ENCODE measurements at places on chromosomes 5 and 9.

DNA sequence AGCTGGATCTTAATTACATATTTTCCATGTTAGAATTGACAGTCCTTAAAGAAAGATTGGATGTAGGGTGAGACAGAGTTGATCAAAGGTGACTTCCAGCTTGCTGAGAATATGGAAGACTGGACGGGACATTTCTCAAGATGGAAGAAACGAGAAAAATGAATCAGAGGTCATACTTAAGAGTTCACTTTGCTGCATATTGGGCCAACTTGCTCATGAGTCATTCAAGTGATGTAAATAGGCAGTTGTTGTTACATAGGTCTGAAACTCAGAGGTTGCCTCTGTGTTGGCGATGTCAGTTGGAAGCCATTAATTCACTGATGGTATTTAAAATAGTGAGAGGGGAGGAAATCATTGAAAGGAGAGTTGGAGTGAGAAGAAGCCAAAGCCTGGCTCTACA is 132.8 kb downstream of the CD180 start:
- H3K4me3 ChIP-seq: no peak overlapping the region
- no peaks in the 10 kb centered on the region for H3K27me3 ChIP-seq
- H3K36me3 ChIP-seq: no peaks in the 10 kb centered on the region
- H3K4me1 ChIP-seq: peaks cover 4% of the 10 kb centered on the region

DNA sequence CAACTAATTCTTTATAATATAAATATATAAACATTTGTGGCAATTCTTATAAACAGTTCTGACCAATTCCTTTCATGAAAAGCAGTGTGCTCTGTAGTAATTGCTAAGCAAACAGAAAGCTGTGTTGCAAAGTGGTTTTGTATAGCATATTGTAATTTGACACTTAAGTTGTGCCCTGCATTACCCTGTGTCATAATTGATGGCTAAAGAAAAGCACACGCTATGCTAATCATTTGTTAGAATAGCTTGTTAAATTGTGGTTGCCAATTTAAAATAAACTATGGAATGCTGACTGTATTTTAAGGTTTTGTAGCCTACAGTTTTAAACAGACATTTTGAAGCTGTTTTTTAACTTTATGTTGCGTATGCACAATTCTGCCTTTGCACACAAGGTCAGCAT is 140.0 kb downstream of the PBX3 start:
- no peak for DNase-seq
- no peak overlapping the region for H3K4me3 ChIP-seq
- H3K4me1 ChIP-seq: peaks cover 7% of the 10 kb centered on the region
- H3K27me3 ChIP-seq: peaks cover 24% of the 10 kb centered on the region
- H3K27ac ChIP-seq: no peak overlapping the region
- H3K36me3 ChIP-seq: peaks cover 2% of the 10 kb centered on the region

- no peak overlapping the region for H3K27ac ChIP-seq
- H3K36me3 ChIP-seq: peaks cover 1% of the 10 kb centered on the region
- DNase-seq: no peak
- H3K4me1 ChIP-seq: no peaks in the 10 kb centered on the region
- no peaks in the 10 kb centered on the region for H3K27me3 ChIP-seq
These were observed 75.4 kb upstream of the ADRB2 start for GRCh38 chr5:148751025-148751424.

- H3K4me1 ChIP-seq: no peaks in the 10 kb centered on the region
- no peak for DNase-seq
- H3K27me3 ChIP-seq: no peaks in the 10 kb centered on the region
- no peak overlapping the region for H3K4me3 ChIP-seq
- H3K36me3 ChIP-seq: no peaks in the 10 kb centered on the region
- no peak overlapping the region for H3K27ac ChIP-seq
These were observed 390.6 kb upstream of the C9orf72 start for GRCh38 chr9:27963836-27964235.

DNA sequence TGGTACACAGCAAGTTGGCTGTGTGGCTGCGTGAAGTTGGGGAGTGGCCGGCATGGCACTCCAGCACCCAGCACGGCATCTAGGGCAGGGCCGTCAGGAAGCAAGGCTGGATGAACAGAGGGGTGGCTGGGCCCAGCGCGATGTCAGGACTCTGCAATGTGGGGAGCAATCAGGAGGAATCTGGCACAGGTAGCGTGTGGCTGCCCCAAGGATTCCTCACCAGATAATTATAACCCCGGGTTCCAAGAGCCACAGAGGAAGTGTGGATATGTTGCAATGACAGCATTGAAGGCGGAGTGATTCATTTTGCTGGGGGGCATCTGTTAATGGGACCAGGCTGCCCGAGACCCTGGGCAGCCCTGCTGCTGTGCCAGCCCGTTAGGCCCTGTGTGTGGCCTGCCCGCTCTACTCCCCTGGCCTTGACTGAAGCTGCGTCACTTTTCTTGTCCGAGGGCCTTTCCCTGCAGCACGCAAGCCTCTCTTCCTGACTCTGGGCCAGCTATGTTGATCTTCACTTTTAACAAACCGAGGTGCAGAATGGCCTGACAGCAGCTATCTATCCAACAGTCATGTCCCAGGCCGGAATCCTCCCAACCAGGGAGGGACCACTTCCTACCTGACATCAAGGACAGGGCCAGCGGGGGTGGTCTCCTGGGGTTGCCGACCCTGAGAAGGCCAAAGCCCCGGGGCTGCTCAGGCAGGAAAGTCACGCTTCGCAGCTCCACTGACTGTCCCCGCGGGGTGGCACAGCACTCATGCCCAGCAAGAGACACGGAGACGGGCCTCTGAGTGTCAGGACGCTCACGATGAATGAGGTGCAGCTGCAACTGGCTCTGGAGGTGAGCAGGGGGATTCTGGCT is 118.0 kb upstream of the PHYKPL start:
- no peak overlapping the region for H3K27ac ChIP-seq
- H3K36me3 ChIP-seq: no peaks in the 10 kb centered on the region
- peaks cover 41% of the 10 kb centered on the region for H3K27me3 ChIP-seq
- no peak for DNase-seq
- no peak overlapping the region for H3K4me3 ChIP-seq

DNA sequence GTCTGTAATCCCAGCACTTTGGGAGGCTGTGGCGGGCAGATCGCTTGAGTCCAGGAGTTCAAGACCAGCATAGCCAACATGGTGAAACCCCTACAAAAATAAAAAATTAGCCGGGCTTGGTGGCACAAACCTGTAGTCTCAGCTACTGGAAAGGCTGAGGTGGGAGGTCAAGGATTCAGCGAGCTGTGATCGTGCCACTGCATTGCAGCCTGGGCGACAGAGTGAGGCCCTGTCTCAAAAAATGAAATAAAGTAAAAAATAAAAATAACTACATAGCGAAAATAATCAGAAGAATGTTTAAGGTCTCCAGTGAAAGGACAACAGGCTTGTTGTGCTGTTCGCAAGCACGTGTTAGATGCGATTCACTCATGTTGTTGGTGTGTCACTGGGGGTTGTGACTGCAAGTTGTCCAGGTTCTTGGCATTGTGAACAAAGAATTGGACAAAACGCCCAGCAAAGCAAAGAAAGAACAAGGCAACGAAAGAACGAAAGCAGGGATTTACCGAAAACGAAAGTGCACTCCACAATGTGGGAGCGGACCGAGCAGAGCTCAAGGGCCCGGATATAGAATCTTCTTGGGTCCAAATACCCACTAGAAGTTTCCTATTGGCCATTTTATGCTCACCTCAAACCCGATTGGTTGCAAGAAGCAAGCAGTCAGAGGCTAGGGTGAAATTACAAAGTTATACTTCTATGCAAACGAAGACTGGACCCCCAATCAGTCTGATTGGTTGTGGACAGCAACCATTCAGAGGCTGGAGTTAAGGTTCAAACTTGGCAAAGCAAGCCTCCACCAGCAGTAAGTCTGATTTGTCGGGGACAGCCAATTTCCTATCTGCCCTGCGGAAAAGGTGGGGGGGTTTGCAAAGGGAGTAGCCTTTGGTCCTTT is 844 bp upstream of the MCCC2 start:
- no peak for DNase-seq
- H3K27ac ChIP-seq: peak overlapping the region; percentile 99
- peaks cover 8% of the 10 kb centered on the region for H3K36me3 ChIP-seq
- H3K4me1 ChIP-seq: peaks cover 31% of the 10 kb centered on the region

DNA sequence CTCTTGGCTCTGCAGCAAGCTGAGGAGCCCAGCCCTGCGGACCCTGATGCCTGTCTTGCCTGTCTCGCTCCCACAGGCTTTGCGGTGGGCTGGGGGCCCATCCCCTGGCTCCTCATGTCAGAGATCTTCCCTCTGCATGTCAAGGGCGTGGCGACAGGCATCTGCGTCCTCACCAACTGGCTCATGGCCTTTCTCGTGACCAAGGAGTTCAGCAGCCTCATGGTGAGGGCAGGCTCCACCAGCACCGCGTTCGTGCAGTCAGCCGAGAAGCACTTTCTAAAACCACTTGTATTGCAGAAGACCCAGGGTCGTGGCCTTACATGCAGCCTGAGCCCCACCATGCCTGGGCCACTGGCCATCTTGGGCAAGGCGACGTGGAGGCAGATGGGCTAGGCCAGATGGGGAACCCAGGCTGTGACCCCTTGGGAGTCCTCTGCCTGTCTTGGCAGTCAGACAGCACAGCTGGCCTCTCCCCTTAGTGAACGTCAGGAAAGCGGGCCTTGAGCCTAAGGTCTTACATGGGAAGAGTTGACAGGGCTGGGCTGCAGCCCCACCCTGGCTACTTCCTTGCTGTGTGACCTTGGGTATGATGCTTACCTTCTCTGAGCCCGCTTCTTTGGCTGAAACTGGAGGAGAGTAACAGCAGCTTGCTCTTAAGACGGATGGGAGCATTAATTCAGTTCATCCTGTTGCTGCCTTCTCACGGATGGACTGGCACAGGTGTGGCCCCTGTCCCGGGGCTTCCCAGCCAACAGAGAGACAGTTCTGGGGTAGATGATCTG is 8.6 kb downstream of the SLC2A8 start:
- no peaks in the 10 kb centered on the region for H3K4me1 ChIP-seq
- no peak for DNase-seq
- peaks cover 2% of the 10 kb centered on the region for H3K36me3 ChIP-seq
- H3K27me3 ChIP-seq: peaks cover 11% of the 10 kb centered on the region

DNA sequence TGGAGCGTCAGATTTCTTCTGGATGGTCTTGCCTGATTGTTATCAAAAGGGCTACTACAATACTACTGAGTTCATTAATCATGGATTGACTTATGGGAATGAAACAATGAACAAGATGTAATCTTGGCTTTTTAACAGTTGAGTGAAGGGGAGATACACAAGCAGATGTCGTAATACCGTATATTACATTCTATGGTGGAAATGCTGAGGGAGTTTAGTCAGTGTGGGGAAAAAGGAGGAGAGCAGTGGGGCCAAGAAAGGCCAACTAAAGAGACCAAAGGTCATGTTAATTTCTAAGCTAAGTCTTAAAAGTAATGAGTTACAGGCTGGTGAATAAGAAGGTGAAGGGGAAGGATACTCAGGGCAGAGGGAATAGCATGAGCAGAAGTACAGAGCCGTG is 29.0 kb upstream of the PSAT1 start:
- H3K27ac ChIP-seq: no peak overlapping the region
- no peaks in the 10 kb centered on the region for H3K27me3 ChIP-seq
- no peak for DNase-seq
- no peak overlapping the region for H3K4me3 ChIP-seq
- no peaks in the 10 kb centered on the region for H3K4me1 ChIP-seq
- H3K36me3 ChIP-seq: peaks cover 45% of the 10 kb centered on the region

- H3K4me3 ChIP-seq: no peak overlapping the region
- peaks cover 38% of the 10 kb centered on the region for H3K4me1 ChIP-seq
- no peak for DNase-seq
- peak overlapping the region; percentile 86 for H3K27ac ChIP-seq
- H3K27me3 ChIP-seq: no peaks in the 10 kb centered on the region
- H3K36me3 ChIP-seq: no peaks in the 10 kb centered on the region
These were observed 28.5 kb downstream of the RHOBTB3 start for GRCh38 chr5:95759634-95760033.

DNA sequence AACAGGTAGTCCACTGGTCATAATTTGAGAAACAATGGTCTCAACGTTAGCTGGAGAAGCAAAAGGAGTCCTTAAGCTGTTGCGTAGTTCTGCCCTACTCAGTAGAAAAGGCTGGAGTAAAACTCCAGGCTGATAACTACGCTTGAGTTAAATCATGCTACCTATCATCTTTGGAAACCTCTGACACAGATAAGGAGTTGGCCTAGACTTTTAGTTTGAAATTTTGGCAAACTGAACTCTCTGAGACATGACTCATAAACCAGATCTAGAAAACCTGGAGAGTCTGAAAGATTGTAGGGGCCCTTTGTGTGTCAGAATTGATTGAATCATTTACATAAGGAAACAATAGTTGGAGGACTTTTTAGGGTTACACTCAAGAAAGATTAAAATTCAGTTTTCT is 26.3 kb downstream of the NMUR2 start:
- no peak overlapping the region for H3K4me3 ChIP-seq
- no peaks in the 10 kb centered on the region for H3K4me1 ChIP-seq
- no peaks in the 10 kb centered on the region for H3K36me3 ChIP-seq

DNA sequence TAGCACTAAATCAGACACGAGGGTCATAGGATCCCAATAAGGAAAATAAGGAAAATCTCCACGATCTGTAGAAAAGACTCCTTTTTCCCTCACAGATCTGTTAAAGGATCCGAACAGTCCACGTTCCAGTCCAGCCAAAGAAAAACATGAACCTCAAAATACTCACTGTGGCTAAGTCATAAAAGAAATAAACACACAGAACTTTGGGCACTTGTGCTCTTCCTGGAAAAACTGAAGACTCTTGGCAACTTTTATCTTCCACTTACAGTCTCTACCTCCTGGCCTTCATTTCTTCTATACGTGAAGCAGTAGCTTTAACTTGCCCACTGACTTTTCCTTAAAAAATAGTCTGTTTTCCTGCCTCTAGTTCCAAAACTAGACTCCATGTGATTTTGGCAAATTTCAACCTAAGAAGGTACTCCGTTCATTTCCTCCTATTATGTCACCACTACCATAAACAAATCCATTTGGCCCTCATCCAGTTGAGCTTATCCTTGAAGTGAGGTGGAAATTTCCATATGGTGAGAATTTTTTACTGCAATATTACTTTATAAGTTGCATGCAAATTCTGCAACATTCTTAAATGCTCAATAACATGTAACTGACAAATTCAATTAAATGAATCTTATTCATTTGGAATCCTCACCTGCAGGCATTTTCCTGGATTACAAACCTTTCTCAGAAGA is 5.3 kb upstream of the LHFPL2 start:
- H3K36me3 ChIP-seq: no peaks in the 10 kb centered on the region
- no peak overlapping the region for H3K4me3 ChIP-seq
- no peak overlapping the region for H3K27ac ChIP-seq
- peaks cover 47% of the 10 kb centered on the region for H3K27me3 ChIP-seq

GRCh38 chr9:92763721-92764380 is 782 bp downstream of the BICD2 start:
- DNase-seq: no peak
- H3K36me3 ChIP-seq: peaks cover 6% of the 10 kb centered on the region
- peak overlapping the region; percentile 79 for H3K4me3 ChIP-seq
- no peaks in the 10 kb centered on the region for H3K27me3 ChIP-seq
- H3K27ac ChIP-seq: peak overlapping the region; percentile 88
- peaks cover 44% of the 10 kb centered on the region for H3K4me1 ChIP-seq

DNA sequence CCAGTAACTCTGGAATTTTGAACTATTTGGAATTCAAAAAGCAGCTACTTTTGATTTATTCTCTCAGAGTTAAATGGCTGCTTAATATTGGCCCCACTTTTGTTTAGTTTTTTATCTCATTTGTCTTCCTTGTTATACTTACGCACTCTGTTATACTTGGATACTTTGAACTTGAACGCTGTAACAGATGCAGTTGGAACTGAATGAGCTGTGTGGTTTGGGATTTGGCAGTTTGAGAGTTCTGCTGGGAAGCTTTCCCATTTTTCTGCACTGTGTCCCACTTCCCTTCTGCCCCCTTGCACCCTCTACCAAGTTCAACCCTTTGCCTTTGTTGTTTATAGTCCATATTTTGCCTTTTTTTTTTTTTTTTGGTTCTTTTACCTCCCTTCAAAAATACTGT is 3.8 kb downstream of the RHOBTB3 start:
- peaks cover 19% of the 10 kb centered on the region for H3K4me1 ChIP-seq
- H3K4me3 ChIP-seq: no peak overlapping the region
- no peak overlapping the region for H3K27ac ChIP-seq
- no peak for DNase-seq
- H3K36me3 ChIP-seq: no peaks in the 10 kb centered on the region

All from central memory CD8-positive, alpha-beta T cell (primary cell).